Stimulated activated CD4-positive, alpha-beta T cell treated with anti-CD3 and anti-CD28 coated beads, TNF-alpha, amount 100 ng/mL, for 1 hour (primary cell): ENCODE measurements at places on chromosomes 2 and 18.

- no peak for DNase-seq
Observed at GRCh38 chr2:128250229-128251025, 68.2 kb downstream of the HS6ST1 start.

- DNase-seq = no peak
Observed at GRCh38 chr2:2703172-2703571, 372.1 kb upstream of the MYT1L start.

- DNase-seq = no peak
Observed at GRCh38 chr18:31791817-31792579, 31.3 kb upstream of the SLC25A52 start.

GRCh38 chr2:147642765-147643164, 202.1 kb upstream of the ACVR2A start:
- no peak for DNase-seq

GRCh38 chr2:4174796-4175195, 471.4 kb downstream of the DCDC2C start:
- DNase-seq = no peak

GRCh38 chr2:15864176-15864769, 76.1 kb upstream of the MYCN start:
- no peak for DNase-seq

GRCh38 chr2:133676392-133677130, 108.3 kb upstream of the NCKAP5 start:
- DNase-seq = no peak

DNA sequence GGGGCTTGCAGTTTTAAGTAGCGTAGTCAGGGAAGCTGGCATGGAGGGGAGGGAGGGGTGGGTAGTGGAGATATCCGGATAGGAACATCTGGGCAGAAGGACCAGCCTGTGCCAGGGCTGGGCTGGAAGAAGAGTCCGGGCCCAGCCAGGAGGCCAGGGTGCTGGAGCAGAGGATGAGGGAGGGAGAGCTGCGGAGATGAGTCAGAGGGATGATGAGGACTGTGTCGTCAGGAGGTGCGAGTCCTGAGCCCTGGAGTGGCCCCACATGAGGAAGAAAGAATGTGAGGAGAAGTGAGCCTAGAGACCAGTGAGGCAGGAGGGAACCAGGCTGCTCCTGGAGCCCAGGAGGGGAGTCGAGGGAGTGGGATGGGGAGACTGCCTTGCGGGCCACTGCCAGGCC, 82.4 kb downstream of the CTIF start:
- DNase-seq = no peak

DNA sequence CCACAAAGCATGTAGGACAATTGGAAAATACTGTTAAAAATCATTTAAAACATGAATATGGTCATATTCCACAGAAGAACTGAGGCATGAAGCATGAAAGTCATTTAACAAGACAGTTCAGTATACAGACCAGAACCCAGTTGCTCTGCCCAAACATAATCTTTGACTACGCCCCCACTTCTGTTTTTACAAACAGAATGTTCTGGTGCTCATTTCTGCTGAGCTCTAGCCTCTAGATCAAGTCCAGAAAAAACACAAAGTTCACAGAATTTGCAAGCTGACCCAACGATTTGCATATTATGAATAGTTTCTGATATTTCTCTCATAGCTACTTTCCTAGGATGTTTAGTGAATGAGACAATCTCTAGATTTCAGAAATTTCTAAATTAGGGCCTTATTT, 424.9 kb downstream of the PID1 start:
- DNase-seq = no peak

GRCh38 chr2:228763379-228763981, 507.6 kb downstream of the PID1 start:
- DNase-seq = no peak

GRCh38 chr2:196549052-196549451, 90.5 kb upstream of the CCDC150 start:
- no peak for DNase-seq

GRCh38 chr2:213098612-213099011, 52.8 kb downstream of the IKZF2 start:
- no peak for DNase-seq

DNA sequence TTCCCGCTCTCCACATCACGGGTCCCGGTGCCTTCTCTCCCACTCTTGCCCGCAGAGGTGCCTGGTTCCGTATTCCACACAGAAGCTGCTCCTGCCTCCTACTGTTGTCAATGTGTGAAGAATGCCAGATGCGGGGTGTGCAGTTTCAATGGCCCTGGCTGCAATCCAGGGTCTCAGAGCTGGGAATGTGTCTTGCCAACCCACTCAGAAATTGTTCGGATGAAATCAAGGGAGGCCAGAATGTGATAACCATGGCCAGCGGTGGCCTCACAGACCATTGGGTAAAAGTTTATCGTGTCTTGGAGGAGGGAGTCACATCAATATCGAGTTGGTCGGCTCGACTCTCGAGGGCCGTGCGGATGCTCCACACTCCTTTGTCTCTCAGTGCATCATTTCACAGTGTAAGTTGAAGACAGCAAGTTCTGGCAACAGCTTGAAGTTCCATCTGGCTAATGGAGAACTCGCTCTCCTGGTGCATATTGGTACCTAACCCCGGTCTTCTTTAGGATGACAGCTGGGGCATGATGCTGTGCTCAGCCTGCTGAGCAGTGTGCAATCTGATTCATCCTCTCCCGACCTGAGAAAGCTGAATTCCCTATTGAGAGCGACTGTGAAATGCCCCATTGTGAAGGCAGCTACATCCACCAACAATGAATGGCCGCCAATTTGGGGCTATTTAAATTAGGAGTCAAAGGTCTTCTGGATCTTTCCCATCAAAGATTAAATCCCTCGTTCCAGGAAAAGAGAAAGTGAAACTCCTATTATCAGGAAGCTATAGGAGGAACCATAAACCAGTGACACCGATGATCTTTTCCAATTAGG, 389.0 kb downstream of the SOX11 start:
- no peak for DNase-seq

DNA sequence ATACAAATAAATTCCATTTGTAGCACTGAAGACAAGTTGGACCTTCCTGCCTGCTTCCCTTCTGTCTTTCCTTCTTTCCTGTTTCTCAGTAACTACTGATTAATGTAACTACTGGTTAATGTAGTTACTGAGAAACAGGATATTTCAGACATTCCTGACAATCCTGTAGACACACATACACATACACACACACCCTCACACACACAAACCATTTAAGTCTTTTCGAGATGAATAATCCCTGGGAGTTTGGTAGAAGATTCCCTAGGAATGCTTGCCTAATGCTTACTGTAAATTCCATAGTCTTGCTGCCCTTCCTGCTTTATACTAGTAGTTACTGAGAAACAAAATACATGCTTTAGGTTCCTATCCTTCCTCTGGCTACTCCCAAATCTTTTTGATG, 83.9 kb downstream of the PIK3C3 start:
- DNase-seq = no peak

GRCh38 chr2:3392216-3392615, 12.7 kb downstream of the TRAPPC12 start:
- no peak for DNase-seq

DNA sequence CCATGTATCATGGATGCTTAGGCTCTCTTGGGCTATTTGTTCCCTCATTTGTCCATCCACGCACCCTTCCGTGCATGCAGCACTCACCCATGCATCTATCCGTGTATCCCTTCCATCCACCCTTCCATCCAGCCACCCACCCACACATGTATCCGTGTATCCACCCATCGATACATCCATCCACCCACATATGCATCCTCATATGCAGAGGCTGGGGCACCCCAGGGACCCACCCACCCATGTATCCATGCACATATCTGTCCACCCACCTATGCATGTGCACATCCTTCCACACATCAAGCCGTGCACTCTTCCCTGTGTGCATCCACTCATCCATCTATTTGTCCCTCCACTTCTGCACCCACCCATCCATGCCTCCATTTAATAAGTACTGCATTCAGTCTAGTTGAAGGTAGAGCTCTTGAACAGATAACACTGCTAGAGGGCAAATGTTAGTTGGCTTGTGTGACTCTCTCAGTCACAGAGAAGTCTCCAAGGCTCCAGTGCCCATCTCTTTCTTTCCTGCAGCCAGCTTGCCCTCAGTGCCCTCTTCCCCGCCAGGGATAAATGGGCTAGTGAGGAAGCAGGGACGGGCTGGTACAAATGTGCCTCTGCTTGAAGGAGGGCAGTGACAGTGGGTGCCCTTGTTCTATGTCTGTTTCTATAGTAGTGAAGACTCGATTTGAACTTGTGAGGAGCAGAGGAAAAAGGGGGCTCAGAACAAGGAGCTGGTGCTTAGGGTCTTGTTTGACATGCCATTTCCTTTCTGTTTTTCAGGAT, 61.5 kb downstream of the EMILIN2 start:
- no peak for DNase-seq

DNA sequence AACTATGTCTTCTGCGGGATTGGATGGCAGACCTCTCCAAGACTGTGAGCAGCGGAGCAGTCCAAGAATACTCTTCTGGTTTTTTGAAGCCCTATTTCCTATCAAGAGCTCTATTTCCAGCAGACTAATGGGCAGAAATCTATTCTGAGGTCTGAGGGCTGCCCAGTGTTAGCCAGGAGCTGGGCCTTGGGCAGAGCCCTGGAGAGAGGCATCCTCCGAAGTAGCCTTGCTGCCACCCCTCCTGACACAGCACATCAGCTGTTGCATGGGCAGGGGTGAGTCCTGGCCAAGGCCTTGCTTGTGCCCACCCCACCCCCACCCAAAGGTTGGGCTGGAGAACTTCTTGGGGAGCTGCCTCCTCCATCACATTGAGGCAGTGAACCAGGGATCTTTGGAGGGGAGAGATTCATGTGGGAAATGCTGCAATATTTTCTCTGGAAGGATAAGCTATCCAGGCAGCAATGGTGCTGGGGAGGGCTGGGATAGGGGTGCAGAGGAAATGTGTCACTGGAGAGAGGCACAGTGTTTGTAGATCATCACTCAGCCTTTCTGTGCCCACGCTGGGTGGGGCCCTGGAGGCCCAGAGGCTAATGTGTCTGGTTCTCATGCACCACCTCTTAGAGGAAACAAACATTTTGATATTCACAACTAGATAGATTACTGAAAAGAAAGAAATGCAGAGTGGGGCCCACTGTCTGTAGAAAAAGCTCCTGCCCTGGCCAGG, 104.7 kb downstream of the VSNL1 start:
- DNase-seq = no peak

DNA sequence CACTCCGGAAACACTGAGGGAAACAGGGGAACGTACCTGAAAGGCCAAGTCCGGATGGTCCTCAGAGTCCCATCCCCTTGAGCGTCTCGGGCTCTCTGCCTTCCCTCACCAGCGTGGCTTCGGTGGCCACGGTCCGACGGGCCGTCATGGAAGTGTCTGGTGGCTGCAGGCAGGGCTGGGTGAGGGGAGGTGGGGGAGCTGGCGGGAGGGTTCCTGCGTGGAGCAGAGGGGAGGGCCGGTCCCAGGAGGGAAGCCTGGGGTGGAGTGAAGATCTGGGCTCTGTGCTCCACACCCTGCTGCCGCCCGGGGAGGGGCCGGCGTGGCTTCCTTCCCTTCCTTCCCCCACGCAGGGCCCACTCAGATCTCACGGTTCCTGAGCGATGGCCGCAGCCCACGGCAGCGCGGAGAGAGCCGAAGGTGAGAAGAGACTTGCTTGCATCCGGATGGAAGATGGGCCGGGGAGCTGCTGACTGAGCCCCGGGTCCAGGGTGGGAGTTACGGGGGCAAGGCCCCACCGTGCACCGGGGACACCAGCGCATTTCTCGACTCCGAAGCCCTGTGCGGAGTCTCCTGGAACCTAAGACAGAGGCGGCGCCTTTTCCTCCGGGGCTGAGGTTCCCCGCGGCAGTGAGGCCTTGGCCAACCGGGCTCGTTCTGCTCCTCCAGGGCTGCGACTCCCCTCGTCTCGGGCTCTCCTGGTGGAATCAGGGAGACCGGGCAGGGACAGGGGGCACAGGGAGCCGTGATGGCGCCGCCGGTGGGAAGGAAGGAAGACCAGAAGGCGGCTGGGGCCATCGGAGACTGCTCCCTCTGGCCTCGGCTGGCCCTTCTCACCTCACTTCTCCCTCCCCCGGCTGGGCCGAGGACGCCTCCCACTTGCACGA, 49.1 kb downstream of the KCNF1 start:
- DNase-seq = no peak
